ENCODE measurements at places on chromosomes 2 and 18.

GRCh38 chr2:105330681-105331375, 1.3 kb upstream of the TGFBRAP1 start:
- peak; percentile 42 for DNase-seq

DNA sequence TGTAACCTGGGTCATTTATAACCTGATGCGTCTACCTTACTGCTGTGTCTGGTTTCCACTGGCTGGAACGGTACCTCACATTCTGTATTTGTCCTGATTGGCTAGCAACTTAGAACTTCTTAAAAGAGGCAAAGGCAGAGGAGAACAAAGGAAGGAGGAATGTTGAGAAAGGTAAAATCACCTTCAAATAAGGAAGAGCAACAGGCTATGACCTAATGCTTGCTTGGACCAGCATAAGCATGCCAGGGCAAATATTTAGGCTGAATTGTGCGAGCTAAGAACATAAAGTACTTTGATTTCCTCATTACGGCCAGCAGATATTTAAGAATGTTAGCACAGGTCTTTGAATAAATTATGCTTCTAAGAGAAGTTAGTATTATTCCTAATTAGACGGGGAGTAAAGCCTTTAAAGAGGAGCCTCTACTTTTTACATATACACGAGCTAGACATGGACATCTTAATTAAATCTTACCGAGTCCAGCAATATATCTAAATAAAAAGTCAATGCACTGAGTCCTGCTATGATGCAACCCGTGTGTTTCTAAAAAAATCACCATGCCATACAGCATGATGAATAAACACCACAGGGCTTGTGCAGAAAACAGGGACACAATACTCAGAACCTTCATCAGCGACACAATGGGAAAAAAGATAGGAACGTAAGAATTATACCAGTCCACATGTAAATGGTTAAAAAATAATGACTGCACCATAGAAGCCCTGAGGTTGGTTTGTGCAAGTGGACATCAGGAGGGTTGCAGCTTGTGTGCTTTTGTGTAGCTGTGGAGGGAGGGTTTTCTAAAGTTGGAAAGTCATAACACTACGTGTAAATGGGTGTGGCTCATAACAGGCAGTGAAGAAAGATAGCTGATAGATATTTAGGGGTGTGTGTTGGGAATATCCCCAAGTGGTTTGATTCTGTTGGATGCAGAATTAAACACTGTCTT, 14.2 kb downstream of the SEPTIN2 start:
- no peak for DNase-seq

DNA sequence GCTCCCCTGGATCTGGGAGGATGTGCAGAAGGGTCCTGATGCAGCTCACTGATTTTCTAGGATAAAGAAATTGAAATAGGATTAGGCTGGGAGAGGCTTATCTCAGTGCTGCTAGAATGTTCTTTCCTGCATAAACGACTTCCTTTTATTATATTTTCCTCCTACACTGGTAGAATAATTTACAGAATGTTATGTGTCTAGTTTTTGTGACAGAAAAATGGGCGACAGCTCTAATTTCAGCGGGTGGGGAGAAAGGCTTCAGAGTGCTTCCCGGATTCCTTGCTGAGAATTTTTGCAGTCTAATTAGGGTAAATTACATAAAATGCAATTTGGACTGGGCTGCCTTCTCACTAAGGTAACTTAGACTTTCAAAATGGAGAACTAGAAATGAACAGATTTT, 66.2 kb downstream of the SKA1 start:
- DNase-seq, result no peak

GRCh38 chr2:109031476-109032228, 42.6 kb upstream of the EDAR start:
- DNase-seq, result no peak

DNA sequence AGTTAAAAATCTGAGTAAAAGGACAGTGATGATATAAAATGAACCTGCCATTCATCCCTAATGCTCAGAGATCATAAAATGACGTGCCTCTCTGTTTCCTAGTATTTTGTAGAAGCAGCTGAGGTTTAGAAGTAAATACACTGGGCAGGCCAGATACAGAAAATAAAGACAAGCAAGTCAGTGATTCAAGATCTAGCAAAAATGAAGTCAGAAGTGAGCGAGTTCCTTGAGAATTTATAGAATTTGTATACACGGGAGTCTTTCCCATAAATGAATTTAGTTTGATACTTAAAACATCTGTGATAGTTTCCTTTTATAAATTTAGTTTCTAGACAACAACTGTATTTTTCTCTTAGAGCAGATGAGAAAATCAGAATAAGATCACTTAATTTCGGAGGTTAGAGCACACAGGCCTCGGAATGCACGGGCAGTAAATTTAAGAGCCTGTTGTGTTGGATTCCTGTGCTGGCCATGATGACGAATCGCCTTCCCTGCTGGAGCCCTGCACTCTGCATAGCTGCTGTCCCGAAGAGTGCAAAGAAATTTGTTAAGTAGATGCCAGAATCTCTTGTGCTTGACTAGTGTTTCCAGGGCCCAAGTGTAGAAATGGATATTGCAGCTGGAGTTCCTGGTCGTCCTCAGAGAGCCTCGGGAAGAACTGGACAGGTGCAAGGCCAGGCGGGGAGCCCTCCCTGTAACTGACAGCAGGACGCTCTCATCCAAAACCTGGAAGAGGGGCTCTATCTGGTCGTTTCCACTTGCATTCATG, 83.7 kb upstream of the RBM44 start:
- peak; percentile 61 for DNase-seq

- DNase-seq, result no peak
Observed at GRCh38 chr2:142825861-142826260, 51.6 kb upstream of the KYNU start.

DNA sequence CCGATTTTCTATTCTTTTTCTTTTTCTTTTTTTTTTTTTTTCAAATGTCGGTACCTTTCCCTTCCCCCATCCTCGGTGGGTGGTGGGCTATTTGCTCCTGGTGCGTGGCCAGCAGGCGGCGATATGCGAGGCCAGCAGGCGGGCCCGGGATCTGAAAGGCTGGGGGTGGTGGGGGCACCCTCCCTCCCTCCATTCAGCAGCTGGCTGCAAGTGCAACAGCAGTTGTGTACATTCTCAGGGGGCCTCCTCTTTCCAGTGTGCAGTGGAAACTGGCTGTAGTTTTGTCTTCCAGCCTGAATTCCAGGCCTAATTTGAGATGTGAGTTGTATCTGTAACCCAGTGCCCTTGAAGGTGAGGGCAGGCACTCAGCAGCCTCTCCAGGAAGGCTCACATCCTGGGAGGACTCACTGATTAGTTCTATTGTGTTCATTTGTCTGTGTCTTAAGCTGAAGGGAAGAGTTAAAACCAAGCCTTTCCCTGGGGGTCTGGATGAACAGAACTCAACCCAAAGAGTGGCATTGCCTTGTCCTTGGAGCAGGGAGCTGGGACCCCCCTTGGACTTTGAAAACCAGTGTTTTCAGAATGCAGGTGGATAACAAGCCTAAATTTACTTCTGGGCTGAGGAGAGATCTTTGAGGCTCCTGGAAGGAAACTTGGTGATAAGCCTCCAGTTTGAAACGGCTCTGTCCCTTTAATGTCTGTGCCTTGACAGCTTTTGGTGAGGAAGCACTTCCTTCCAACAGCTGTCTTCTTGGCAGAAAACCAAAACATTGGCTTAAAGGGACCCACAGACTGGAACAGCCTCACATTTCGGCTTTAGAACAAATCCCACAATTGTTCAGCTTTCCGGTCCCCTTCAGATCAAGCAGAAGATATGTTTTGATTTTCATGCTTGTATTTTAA, 3.3 kb downstream of the MYCN start:
- no peak for DNase-seq

GRCh38 chr18:77733292-77733903, 483.8 kb downstream of the GALR1 start:
- DNase-seq, result no peak

GRCh38 chr2:156083763-156084493, 248.6 kb downstream of the NR4A2 start:
- DNase-seq, result no peak

- no peak for DNase-seq
Observed at GRCh38 chr18:27361477-27361876, 176.4 kb upstream of the CHST9 start.

- DNase-seq, result no peak
Observed at GRCh38 chr18:23226930-23227725, 91.8 kb downstream of the CABLES1 start.

GRCh38 chr18:12315490-12315889, 7.4 kb downstream of the TUBB6 start:
- no peak for DNase-seq

DNA sequence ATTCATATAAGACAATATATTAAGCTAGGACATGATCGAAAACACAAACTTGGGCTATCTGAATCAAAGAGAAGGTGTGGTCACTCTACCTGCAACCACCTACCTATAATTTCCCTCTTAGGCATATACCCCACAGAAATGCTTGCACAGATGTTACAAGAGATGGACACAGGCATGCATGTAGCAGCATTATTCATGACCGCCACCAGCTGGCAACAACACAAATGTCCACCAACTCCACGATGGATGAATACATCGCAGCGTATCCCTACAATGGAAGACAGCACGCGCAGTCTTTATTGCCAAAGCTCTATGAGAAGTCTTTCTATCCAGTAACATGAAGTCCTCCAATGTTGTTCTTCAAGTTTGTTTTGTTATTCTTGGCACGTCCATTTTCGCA, 90.8 kb downstream of the ARL4C start:
- DNase-seq, result peak; percentile 35
